ENCODE measurements at places on chromosomes 7 and 10. TPM values are rescaled to one million over a fixed set of nuclear protein-coding genes. Genes with fewer than 3 reads are reported as not detected.

Gene AKR1C8
- polyA plus RNA-seq = not detected

Gene CCM2
- polyA plus RNA-seq = 48.9 TPM

Gene MET
- polyA plus RNA-seq = 4.7 TPM

Gene BEND7
- 25.9 TPM for polyA plus RNA-seq

Gene IQCE
- polyA plus RNA-seq = 39.6 TPM

Gene SFRP5
- polyA plus RNA-seq = 4.3 TPM

Gene NUDT1
- polyA plus RNA-seq = 38.1 TPM

Gene COL13A1
- 17.6 TPM for polyA plus RNA-seq

Gene REPIN1
- polyA plus RNA-seq = 124 TPM

Gene ABCB4
- polyA plus RNA-seq = 1.4 TPM

Gene BLOC1S2
- 96.2 TPM for polyA plus RNA-seq

Gene RAB19
- polyA plus RNA-seq = not detected

Gene FGL2
- 3.9 TPM for polyA plus RNA-seq

Gene SLC26A5
- polyA plus RNA-seq = 0.30 TPM

Gene TFR2
- 17.9 TPM for polyA plus RNA-seq

Gene KLLN
- polyA plus RNA-seq = 1.1 TPM

Gene CALML3
- polyA plus RNA-seq = 0.08 TPM

Gene ETV1
- 34.9 TPM for polyA plus RNA-seq

Gene TRPV5
- 0.24 TPM for polyA plus RNA-seq

Gene NOBOX
- polyA plus RNA-seq = not detected

Gene LAMB4
- polyA plus RNA-seq = 0.29 TPM

Gene HMX2
- 0.68 TPM for polyA plus RNA-seq

Gene FAM25G
- not detected for polyA plus RNA-seq

Gene STOX1
- 10.9 TPM for polyA plus RNA-seq

Gene AMPH
- 109 TPM for polyA plus RNA-seq

Gene PCLO
- 24.2 TPM for polyA plus RNA-seq

All from spinal cord (tissue), 10 donors.